Stimulated activated CD8-positive, alpha-beta memory T cell treated with anti-CD3 and anti-CD28 coated beads, Interleukin-4, amount 100 ng/mL, for 1 hour (primary cell): ENCODE measurements at places on chromosomes 6 and 20.

DNA sequence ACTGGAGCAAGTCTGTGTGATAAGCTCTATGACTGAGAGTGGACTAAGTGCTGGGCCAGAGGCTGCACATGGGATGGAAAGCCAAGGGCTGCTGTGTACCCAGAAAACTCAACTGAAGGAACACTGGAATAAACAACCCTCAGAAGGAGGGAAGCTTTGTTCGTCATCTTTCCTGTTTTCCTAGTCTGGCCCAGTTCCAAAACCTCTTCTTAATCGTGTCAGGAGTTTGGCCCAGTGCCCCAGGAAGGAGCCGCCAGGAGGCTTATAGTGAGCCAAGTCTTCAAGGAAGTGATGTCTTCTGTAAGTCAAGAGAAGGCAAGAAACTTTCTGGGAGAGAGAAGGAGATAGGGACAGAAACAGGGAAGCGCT, 23.3 kb upstream of the TOP1 start:
- no peak for DNase-seq

DNA sequence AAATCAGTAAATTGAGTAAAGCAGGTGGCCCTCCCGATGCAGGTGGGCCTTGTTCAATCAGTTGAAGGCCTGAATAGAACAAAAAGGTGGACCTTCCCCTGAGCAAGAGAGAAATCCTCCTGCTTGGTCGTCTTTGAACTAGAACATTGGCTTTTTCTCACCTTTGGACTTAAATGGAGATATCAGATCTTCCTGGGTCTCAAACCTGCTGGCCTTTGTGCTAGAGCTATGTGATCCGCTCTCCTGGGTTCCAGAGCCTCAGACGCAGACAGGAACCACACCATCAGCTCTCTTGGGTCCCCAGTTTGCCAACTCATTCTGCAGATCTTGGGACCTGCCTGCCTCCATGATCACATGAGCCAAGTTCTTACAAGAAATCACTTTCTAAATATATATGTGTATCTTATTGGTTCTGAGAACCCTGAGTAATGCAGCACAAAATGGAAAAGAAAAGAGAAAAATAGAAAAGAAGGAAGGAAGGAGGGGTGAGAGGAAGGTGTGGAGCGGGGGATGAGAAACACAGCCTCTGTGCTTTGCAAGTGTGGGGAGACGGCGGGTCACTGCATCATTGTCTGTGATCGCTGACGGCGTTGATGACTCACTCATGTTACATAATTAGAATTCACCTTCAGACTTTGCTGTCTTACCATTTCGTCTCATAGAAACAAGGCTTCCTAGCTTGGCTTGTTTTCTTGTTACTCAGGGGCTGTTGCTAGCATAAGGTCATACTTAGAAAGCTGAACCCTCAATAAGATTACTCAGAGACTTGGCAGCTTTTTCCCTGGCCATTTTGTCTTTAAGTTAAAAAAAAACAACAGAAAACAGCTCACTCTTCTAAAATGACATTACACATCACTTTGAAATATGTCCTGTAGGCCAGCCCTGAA, 85.7 kb upstream of the NEDD9 start:
- DNase-seq, result peak; percentile 18

GRCh38 chr20:43159994-43160393, 29.7 kb downstream of the PTPRT start:
- no peak for DNase-seq

DNA sequence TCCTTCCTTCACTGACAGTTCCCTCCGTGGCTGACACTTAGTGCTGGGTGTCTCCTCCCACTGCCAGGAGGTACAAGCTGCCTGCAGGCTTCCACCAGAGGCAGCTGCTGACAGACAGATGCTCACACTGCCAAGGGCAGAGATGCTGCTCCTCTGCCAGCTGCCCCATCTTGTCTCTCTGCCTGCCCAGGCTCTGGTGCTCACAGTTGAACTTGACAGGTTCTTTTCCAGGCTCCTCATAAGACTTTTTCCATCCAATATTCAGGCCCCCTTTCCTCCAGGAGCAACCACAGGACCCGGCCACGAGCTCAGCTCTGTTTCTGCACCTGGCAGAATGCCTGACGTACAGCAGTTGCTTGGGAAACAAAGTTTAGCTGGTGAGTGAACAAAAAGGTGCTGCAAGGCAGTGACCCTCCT, 79.8 kb downstream of the PSMB1 start:
- DNase-seq, result no peak

DNA sequence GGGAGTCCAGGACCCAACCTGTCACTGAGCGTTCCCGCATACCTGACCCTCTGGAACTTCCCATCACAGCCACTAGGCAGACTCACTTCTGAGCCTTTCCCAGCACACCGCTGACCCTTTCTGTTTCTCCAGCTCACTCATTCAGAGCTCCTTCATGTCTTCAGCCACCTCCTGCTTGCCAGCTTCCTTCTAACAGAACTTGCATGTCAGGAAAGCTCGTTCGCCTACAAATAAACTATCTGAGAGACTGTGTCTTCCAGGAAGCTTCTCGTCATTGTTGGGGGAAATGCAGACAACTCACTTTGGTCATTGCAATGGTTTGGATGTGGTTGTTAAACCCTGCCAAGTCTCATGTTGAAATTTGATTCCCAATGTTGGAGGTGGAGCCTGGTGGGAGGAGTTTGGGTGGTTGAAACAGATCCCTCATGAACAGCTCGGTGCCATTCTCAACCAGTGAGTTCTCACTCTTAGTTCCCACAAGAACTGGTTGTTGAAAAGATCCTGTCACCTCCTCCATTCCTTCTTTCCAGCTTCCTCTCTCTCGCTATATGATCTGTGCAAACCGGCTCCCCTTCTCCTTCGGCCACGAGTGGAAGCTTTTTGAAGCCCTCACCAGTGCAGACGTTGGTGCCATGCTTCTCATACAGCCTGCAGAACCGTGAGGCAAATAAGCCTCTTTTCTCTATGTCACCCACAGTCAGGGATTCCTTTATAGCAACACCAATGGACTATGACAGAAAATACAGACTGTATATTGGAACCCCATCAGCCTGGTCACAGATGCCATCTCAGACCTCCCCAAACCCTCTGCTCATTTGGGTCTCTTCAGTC, 1.4 kb upstream of the MUC21 start:
- no peak for DNase-seq

- no peak for DNase-seq
Observed at GRCh38 chr6:75849329-75850025, 100.4 kb downstream of the MYO6 start.

- DNase-seq, result no peak
Observed at GRCh38 chr6:24228681-24229255, 102.8 kb downstream of the NRSN1 start.

DNA sequence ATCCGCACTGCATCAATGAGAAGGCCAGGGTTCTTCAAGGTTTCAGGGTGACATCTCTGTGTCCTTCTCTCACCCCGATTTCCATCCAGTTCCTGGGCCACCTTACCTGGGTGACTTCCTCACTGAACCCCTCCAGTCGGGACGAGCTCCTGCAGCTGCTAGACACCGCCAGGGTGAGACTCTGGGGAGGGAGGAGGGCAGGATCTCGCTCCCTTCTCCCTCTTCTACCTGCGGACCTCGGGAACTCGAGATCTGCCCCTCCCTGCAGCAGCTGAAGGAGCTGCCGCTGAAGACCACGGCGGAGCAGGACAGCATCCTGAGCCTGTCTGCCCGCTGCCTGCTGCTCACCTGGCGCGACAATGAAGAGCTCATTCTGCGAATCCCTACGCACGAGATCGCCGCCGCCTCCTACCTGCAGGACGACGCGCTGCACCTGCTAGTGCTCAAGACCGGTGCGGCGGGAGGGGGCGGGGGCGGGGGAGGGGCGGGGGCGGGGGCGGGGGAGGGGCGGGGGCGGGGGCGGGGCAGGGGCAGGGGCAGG, 7.5 kb downstream of the CCM2L start:
- DNase-seq, result no peak

- no peak for DNase-seq
Observed at GRCh38 chr6:109891924-109892323, 86.2 kb upstream of the GPR6 start.

DNA sequence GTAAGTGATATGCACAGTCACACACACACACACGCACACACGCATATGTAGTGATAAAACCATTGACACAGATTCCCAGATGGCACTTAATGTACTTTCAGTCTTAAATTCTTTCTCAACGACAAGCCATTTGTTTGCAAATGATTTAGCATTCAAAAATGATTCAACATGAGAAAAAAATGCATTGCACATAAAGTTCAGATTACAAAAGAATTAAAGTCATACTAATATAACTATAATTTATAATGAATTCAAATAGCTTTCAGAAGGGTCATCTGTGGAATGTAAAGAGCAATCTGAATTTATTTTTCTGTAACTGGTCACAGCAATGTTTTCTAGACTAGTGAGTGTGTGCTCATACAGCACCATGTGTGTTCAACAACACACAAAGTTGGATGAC, 521.6 kb upstream of the ZNF337 start:
- DNase-seq, result no peak

- DNase-seq, result no peak
Observed at GRCh38 chr6:144477856-144478255, 192.7 kb downstream of the UTRN start.

DNA sequence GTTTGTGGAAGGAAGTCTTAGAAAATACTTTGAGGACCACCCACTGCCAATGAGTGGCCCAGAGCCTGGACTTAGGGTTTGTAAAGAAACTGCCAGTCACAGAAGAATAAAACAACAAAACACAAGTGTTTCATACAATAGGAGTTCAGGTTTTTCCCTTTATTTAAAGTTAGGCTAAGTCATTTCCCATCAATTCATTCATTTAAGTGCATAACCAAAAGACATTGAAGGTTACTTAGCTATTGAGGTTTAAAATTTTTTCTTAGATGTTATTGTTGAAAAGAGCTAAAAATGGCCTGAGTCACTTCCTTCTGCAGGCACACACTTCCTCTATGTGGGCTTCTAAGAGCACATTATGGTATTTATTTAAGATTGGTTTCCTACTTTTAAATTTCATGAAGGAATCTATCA, 54.2 kb downstream of the ARMC2 start:
- DNase-seq, result no peak

- no peak for DNase-seq
Observed at GRCh38 chr6:18081025-18081668, 41.3 kb downstream of the NHLRC1 start.

- DNase-seq, result no peak
Observed at GRCh38 chr6:107495971-107496370, 6.1 kb downstream of the SOBP start.
